ENCODE measurements at places on chromosomes 7 and 10.
A peak's percentile ranks its signal among the peaks of the same experiment; 100 is the strongest.

GRCh38 chr10:15570738-15571339 is 148.9 kb downstream of the ITGA8 start:
- DNase-seq: no peak

DNA sequence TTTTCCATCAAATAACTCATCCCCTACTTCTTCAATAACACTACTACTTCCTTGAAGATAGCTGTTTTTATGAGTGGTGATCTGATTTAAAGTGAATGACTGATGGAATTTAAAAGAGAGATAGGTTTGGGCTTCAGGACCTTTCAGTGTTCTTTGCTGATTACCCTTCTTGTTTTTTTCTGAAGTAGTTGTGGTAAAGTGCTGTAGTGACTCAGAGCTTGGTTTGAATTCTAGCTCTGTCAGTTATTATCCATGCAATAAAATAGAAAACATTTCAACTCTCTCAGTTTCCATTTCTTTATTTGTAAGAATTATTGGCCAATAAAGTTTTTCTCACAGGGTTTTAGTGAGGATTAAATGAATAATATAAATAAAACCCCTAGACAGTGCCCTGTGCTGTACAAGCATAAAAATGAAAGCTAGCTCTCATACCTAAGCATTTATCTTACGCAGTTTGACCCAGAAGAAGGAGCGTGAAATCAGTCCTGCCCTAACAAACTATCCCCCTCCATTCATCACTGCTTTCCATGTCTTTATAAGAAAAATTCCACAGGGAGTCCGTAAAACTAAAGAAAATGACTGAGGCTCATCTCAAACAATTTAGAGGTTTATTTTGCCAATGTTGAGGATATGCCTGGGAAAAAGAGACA is 25.1 kb upstream of the AKAP9 start:
- no peak for DNase-seq

- peak; percentile 94 for DNase-seq
These were observed 83.7 kb downstream of the SLC16A9 start for GRCh38 chr10:59625721-59626522.

DNA sequence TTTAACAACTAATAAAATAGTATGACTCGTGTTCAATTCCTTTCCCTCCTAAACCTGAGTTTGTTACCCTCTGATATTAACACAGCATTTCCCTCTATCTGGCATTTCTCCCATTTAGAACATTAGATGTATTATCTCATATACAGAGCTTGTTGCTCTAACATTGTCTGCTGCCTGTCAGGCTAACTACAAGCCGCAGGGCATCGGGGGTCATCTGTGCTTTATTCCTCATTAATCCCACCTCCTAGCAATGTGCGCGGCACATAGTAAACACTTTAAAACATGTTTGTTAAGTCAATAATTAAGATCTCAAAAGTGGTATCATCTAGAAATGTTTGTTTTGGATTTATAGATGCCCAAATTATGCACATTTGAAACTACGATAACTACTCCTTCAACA is 52.9 kb upstream of the NEBL start:
- no peak for DNase-seq

DNA sequence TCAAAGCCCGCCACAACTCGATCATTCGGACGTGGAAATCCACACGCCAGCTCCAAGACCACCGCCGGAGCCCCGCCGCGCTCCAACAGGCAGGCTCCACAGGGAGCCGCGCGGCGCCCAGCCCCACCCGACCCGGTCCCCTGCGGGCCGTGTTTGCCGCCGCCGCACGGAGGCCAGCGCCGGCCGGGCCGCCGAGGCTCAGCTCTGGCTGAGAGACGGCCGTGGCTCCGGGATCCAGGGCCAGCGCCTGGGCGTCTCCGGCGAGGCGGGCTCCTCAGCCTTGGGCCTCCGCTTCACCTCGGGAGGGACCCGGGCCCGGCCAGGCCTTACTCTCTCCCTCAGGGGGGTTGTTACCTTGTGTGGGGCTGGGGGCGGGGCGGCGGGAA is 333 bp downstream of the SMNDC1 start:
- DNase-seq: no peak

DNA sequence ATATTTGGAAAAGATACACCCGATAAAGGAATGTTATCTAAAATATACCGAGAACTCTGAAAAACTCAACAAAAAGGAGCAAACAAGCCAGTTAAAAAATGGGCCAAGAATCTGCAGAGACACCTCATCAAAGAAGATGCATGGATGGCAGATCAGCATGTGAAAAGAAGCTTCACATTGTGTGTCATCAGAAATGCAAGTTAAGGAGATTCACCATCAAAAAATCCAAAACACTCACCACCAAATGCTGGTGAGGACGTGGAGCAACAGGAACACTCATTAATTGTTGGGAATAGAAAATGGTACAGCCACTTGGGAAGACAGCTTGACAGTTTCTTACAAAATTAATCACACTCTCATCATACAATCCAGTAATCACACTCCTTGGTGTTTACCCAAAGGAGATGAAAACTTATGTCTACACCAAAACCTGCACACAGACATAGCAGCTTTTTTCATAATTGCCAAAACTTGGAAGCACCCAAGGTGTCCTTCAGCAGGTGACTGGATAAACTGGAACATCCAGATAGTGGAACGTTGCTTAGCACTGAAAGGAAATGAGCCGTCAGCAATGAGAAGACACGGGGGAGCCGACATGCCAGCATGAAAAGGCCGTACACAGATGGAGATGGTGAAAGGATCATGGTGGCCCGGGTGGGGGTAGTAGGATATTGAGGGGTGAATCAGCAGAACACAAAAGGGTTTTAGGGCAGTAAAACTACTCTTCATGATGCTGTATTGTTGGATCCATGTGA is 27.9 kb upstream of the PWWP2B start:
- no peak for DNase-seq

DNA sequence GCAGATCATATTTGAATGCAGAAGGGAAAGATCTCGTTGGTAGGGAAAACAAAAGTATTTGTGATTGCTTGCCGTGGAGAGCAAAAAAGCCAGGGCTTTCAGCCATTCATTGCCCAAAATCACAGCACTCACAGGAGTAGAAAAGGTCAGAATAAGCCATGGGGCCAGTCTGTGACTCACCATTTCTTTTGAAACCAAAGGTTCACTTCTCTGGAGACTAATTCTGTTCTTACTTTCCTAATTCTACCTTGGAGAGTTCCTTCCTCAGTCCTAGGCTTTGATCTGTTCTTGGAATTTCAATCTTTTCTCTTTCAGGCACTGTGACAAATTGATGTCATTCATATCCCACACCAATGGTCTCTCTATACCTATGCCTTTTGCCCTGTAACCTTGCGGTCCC is 54.1 kb upstream of the FAM180A start:
- DNase-seq: no peak

GRCh38 chr10:48740015-48740707 is 55.5 kb downstream of the WDFY4 start:
- no peak for DNase-seq

DNA sequence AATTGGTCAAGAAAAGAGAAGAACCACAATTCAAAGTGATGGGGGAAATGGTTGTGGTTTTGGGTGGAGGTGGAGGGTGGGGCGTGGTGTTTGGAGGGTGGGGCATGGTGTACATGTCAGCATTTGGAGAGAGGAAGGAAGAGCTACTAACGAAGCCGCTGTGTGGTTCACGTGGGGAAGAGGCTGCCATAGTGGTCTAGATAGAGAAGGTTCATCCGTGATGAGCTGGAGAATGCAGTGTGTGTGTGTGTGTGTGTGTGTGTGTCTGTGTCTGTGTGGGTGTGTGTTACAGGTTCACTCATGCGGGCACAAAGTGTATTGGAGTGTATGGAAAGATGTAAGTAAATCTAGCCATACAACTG is 6.1 kb upstream of the VCL start:
- DNase-seq: no peak

- peak; percentile 75 for DNase-seq
These were observed 8.5 kb upstream of the SCD start for GRCh38 chr10:100338434-100339036.

DNA sequence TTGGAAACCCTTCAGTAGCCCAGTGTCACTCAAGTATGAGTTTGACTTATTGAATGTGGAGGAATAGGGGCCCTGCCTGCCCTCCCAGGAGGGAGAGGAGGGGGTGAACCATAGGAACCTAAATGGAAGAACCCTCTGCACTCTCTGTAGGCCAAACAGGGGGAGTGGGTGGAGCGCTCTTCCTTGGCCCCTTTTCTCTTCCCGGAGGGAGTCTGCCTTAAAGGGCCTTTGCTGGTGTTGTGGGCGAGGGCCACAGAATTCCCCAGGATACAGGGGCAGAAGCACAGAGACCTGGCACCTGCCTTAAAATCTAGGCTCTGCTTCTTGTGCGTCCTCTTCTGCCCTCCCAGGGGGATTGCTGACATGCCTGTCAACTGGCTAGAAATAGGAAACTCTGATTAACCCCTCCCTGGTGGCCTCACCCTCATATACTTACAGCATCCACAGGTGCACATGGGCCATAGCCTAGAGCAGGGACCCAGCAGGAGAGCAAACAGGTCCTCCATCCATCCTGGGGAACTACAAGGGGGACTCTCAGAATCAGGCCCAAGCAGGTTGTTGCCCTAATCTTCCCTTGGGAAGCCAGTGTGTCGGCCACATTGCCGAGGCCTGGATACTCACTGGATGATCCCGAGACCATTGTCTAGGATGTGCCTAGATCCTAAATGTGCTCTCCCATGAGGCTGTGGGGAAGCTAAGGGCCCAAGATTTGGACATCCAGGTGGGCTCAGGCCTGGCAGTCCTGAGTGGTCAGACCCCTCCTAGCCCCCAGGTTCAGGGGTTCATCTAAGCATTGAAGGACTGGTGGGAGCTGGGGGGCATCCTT is 3.4 kb downstream of the TRIM8 start:
- no peak for DNase-seq

- DNase-seq: no peak
These were observed 63.6 kb downstream of the MARCHF5 start for GRCh38 chr10:92354587-92354986.

- DNase-seq: no peak
These were observed 18.7 kb downstream of the COL17A1 start for GRCh38 chr10:104066945-104067344.

GRCh38 chr10:3470191-3470590 is 297.6 kb upstream of the PITRM1 start:
- DNase-seq: no peak

GRCh38 chr10:133143200-133143533 is 16.9 kb upstream of the KNDC1 start:
- DNase-seq: no peak

- DNase-seq: no peak
These were observed 501.6 kb upstream of the MKI67 start for GRCh38 chr10:128627811-128628210.

- DNase-seq: peak; percentile 62
These were observed 165.5 kb downstream of the MDFIC start for GRCh38 chr7:115087437-115087836.

- DNase-seq: no peak
These were observed 19.3 kb upstream of the ERCC6 start for GRCh38 chr10:49558190-49558589.

DNA sequence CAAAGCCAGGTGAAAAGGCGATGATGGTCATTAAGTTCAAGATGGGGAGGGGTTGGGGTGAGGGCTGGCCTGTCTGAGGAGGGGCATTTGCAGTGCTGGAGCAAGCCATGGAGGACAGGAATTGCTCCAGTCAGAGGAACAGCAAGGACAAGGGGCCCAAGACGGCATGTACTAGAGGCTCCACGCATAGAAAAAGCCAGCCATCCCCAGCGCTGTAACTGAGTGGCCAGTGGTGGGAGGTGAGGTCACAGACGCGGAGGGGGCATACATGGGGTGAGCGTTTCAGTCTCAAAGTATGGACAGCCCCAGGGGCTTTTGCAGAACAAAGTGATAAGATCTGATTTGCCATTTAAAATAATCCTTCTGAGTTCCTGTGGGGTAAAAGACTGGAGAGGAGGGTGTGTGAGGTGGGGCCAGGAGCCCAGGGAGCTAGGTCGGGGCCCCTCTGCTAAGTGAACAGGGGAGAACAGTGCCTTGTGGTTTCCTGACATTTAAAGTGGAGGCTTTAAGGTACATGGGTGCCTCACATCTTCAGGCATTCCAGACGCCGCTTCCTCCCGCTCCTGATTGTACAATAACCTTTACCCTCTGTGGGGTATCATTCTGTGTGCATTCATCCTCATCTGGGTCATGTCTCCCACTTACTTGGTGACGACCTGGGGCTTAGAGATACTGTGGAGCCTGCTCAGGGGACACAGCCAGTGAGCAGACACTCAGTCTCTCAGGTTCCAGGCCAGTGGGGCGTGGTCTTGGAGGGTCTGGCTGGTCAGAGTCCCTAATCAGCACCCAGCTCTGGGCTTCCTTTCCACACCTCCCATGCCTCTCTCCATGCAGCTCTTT is 105.6 kb upstream of the GPR26 start:
- DNase-seq: no peak

GRCh38 chr7:75969704-75970498 is 24.5 kb downstream of the TMEM120A start:
- DNase-seq: no peak

GRCh38 chr10:73865459-73866442 is 8.6 kb downstream of the CAMK2G start:
- no peak for DNase-seq

DNA sequence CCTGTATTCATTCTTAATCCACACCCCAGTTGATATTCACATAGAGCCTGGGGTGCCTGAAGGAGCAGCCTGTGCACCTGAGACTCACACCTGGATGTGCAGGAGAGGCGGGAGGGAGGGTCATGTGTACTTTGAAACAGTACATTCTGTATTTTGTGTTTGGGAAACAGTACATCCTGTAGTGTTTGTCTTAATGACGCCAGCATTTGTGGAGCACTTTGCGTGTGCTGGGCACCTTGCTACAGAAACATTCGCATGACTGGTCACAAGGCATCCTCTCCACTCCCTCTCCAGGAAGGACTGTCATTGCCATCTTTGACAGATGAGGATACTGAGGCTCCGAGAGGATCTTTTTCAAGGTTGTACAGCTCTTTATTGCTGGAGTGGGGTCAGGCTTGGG is 132.1 kb downstream of the TACC2 start:
- DNase-seq: no peak

- no peak for DNase-seq
These were observed 112.8 kb upstream of the KMT2E start for GRCh38 chr7:104901240-104901619.

DNA sequence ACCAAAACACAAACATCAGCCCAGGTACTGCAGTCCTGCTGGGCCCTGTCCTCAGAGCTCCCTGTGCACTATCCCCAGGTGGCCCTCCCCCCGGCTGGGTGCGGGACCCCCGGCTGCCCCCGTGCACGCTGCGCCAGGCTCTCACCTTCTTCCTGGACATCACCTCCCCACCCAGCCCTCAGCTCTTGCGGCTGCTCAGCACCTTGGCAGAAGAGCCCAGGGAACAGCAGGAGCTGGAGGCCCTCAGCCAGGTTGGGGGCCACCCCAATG is 14.3 kb downstream of the ATG9B start:
- no peak for DNase-seq

GRCh38 chr7:3246127-3246526 is 54.9 kb upstream of the SDK1 start:
- no peak for DNase-seq

- no peak for DNase-seq
These were observed 595.2 kb downstream of the AUTS2 start for GRCh38 chr7:70193514-70193913.

- no peak for DNase-seq
These were observed 95.7 kb downstream of the TCERG1L start for GRCh38 chr10:131215776-131216175.

Data from muscle of back (tissue), 13 donors.